ENCODE measurements at places on chromosomes 1 and 21.

GRCh38 chr1:64734287-64734652, 10.6 kb upstream of the RAVER2 start:
- no peak for DNase-seq

DNA sequence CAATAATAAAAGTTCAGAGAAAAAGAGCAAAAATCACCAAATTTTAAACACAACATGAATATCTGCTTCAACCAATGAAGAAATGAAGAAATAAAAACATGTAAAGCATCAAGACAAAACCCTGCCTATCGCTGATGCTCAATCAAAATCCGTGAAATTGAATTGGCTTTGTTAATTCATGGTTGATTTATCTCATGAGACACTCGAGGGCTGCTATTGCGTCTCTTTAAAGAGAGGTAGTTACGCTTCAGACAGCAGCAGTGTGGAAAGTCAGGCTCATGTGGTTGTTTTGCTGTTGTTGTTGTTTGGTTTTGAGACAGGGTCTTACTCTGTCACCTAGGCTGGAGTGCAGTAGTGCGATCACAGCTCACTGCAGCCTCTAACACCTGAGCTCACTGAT, 65.5 kb upstream of the RGS7 start:
- DNase-seq: no peak

DNA sequence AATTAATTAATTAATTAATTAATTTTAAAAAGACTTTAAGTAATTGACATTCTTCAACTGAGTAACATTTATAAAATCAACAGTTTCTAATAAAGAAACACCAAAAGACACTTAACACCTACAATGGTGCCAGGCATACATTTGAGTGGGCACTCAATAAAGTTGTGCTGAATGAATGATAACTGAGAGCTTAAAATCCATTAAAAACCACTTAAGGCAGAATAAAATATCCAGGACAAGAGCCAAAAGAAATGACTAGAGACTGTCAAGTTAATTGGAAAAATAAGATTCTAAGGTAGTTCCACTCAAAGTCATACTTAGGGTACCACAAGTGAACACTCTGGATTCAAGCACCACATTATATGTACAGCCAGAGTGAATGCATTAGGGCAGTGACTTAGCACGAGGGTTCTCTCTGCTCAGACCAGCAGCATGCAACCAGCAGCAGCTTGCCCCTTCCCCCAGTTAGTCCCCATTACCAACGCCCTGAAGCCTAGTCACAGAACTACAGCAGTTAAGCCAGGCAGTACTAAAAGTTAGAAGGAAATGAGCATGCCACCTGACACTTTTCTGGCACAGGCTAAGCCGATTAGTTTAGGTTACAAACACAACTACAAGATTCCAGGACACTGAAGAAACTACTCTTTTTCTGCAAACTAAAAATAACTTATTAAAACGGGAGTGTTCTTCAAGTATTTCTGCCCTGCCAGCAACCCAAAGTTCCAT, 46.5 kb downstream of the LUZP1 start:
- DNase-seq: no peak

DNA sequence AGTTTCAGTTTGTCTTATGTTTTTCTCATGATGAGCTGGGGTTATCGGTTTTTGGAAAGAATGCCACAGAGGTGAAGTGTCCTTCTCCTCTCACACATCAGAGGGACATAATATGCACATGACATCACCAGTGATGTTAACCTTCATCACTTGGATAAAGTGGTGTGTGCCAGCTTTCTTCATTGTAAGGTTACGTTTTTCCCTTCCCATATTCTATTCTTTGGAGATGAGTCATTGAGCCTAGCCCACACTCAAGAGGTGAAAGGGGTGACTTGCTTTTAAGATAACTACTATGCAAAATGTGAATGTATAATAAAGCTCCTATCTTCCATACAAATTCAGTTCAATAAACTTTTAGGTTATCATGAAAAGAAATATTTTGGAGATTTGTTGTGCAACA, 36.7 kb upstream of the MAGI3 start:
- DNase-seq: no peak

DNA sequence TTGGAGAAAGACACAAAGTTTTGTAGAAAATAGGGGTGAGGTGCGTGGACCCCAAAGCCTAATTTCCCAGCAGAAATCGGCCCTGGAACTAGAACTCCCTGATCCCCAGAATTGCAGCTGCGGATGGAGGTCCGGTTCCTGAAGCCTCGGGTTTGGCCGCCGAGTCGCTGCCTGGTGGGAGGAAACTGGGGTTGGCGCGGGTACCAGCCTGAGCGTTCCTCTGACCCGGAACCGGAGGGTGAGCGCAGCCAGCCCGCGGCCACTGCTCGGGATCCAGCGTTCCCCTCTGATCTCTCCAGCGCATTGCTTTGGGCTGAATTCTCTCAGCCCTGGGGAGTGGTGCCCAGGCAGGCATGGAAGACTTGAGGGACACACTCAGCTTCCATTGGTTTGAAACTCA, 1.6 kb downstream of the ST6GALNAC5 start:
- no peak for DNase-seq

- DNase-seq: peak; percentile 56
These were observed 1.2 kb upstream of the H6PD start for GRCh38 chr1:9233241-9233941.

GRCh38 chr1:9228609-9229008, 6.0 kb upstream of the H6PD start:
- no peak for DNase-seq

GRCh38 chr1:185661971-185662370, 72.2 kb upstream of the HMCN1 start:
- no peak for DNase-seq

DNA sequence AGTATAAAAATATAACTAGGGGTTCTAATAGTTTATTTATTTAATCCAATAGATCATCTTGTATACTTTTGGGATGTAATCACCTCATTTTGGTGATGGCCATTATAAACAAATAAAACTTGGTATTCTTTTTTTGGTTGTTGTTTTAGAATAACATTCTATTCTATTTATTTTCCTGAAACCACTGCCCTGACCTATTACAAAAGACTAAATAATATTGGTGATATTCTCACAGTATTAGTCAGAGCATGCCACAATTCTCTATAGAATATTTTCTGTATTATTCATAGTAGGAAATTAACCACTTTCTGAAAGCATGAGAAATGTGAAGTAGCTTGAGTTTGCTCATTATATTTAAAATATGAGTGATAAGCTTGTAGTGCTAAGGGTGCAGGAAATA, 54.1 kb upstream of the LRRC7 start:
- no peak for DNase-seq

- DNase-seq: no peak
These were observed 3.8 kb upstream of the LRRC47 start for GRCh38 chr1:3799976-3800685.

DNA sequence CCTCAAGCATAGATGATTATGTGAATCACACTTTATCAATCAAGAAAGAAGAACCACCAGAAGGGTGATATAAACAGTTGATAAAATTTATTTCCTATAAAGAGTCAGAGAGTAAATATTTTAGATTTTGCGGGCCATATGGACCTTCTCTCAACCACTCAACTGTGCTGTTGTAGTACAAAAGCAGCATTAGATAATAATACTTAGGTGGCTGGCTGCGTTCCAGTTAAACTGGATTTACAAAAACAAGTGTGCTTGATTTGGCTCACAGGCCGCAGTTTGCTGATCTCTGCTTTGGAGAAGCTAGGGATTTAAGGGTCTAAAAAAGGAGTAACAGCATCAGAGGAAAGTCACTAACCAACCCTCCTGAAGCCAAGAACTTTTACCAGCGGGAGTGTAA, 1406.0 kb downstream of the KCNT2 start:
- no peak for DNase-seq

DNA sequence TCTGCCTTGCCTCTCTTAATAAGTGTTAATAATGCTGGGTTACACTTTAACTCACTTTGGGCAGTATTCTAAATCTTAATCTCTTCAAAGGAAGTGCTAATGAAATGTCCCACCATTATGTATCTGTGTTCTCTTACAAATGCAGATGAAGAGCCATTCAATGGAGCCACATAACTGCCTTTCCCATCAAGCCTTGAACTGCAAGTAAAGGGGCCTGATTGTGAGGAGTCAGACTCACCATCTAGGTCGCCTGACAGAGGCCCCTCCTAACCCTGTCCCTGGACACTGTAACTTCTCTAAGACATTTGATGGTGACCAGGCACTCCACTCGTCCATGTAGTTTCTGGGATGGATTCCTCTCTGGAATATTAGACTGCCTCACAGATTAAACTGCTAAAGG, 329.4 kb downstream of the KIF26B start:
- DNase-seq: no peak

GRCh38 chr21:15978215-15978738, 248.5 kb downstream of the USP25 start:
- DNase-seq: no peak

DNA sequence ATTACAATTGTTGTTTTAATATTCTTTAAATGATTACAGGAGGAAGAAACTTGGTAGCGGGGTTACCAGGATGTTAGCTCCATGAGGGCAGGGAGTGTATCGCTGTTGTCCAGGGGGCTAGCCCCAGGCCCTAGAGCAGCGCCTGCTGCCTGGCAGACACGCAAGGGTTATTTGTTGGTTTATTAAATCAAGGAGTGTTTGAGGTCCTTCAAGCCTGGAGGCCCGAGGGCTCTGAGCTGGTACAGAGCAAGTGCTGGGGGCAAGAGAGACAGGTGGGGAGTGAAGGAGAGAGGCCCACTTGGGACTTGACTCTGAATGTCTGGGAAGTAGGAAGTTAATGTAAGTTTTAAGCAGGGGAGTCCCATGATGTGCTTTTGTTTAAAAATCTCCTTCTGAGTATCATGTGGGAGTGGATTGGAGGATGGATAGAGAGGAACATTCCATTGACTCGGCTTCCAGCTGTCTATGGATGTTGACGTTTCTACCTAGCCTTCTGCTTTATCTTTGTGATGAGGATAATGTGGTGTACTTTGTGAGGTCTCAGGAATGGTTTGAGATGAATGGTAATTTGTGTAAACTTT, 8.7 kb downstream of the ITSN1 start:
- DNase-seq: no peak

GRCh38 chr1:92169214-92170005, 48.3 kb upstream of the C1orf146 start:
- DNase-seq: no peak

DNA sequence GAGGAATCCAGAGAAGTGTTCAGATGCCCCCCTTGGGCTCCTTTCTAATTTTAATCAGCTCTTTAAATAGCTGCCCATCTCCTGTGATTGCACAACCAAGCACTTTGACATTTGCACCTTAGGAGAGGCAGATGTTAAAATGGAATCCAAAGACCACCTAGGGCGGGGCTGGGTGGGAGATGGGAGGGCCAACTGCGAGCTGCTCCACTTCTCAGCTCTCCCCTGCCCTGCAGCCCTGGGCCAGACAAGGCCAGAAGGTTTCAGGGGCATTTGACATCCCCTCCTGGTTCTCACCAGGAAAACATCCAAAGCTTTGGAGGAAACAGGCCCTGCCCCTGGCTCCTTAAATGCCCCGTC, 106.9 kb downstream of the DHRS3 start:
- DNase-seq: no peak

- no peak for DNase-seq
These were observed 10.5 kb upstream of the ECE1 start for GRCh38 chr1:21300774-21301173.

DNA sequence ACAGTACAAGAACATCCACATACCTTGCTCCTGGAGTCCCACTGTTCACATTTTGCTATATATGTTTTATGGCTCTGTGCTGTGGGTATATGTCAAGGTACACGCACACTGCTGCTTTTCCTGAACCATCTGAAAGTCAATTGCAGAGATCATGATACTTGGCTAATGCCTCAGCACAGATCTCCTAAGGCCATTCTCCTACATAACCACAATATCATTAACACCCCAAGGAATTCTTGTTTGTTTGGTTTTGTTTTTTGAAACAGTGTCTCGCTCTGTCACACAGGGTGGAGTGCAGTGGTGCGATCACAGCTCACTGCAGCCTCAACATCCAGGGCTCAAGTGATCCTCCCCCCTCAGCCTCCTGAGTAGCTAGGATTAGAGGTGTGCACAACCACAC, 16.0 kb downstream of the CTNNBIP1 start:
- DNase-seq: no peak

DNA sequence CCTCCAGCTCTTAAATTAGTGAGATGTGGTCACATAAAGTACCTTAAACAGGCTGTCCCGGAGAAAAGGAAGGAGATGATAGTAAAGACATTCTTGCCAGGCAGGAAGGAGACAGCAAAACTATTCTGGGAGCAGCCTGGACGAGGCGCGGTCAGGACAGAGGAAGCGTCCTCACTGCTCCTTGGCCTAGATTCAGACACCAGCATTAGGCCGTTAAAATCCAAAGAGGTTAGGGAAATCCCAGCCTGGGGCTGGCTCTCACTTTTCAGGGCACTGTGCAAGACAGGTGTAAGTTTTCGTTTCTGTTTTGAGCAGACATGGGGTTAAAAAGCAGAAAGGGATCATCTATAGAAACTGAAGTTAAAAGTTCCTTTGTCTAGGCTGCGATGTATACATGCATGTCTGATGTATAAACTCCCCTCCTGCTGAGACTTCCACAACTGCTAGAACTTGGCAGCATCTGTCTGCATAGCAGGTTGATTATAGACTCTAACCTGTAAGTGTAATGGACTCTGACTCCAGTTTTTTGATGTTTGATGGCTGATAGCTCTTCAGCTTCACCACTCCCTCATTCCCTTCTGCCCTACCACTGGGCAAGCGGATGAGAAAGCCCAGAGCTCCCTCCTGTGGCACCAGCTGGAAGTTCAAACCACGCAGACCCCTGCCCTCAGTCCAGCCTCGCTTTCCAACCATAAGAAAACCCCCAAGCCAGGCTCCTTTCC, 21.5 kb downstream of the STPG1 start:
- DNase-seq: peak; percentile 45

GRCh38 chr1:30286988-30287839, 436.2 kb downstream of the MATN1 start:
- no peak for DNase-seq

DNA sequence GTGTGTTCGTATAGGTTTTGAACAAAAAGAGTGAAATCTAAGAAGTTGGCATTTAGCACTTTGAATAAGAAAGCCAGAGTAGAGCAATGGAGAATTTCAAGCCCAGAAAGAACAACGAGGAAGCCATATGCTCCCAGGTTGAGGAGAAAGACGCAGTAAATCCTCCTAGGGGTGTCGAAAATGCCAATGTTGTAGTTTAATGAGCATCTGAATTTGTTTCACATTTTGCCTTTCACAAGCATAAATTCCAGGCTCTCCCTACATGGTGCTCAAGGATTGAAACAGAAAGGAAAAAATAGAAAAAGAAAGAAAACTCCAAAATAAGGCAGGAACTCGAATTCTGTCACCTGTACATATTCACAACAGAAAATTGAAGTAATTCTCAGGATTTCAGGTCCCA, 264.7 kb upstream of the SGIP1 start:
- DNase-seq: no peak

DNA sequence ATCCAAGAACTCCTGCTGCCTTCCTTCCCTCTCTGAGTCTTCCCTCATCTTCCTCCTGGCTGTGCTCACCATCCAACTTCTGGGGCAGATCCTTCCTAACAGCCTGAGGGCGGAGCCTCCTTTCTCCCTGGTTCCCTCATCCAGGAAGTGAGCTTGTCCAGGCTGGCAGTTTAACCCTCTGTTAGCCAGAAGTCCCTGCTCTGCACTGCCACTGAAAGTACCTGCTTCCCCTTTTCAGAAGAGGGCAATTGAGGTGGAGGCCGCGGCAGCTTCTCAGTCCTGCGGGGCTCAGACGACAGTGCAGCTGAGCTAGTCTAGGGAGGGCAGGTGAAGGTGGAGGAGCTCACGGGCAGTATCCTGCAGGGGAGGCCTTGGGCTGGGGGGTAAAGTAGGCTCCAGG, 149.1 kb downstream of the FCRL5 start:
- no peak for DNase-seq
